ENCODE measurements at places on chromosomes 6 and 20. TPM values are rescaled to one million over a fixed set of nuclear protein-coding genes. Genes with fewer than 3 reads are reported as not detected.

ADGRF1 gene
- total RNA-seq = not detected

RTN4IP1 gene
- total RNA-seq = 1.9 TPM

C20orf204 gene
- total RNA-seq = 6.9 TPM

DNAJC5 gene
- total RNA-seq = 24.3 TPM

KCNG1 gene
- total RNA-seq = not detected

RNF217 gene
- not detected for total RNA-seq

- DNase-seq = no peak
These were observed 27.1 kb upstream of the EMILIN3 start for GRCh38 chr20:41393705-41394066.

- no peak for DNase-seq
These were observed 46.0 kb downstream of the RREB1 start for GRCh38 chr6:7153789-7154188.

GRCh38 chr6:85552652-85553051 lies 41.0 kb downstream of the SNX14 start:
- no peak for DNase-seq

GRCh38 chr6:69974193-69974592 lies 107.8 kb downstream of the COL19A1 start:
- DNase-seq = no peak

GRCh38 chr6:113847447-113847846 lies 9.7 kb upstream of the MARCKS start:
- DNase-seq = no peak

DNA sequence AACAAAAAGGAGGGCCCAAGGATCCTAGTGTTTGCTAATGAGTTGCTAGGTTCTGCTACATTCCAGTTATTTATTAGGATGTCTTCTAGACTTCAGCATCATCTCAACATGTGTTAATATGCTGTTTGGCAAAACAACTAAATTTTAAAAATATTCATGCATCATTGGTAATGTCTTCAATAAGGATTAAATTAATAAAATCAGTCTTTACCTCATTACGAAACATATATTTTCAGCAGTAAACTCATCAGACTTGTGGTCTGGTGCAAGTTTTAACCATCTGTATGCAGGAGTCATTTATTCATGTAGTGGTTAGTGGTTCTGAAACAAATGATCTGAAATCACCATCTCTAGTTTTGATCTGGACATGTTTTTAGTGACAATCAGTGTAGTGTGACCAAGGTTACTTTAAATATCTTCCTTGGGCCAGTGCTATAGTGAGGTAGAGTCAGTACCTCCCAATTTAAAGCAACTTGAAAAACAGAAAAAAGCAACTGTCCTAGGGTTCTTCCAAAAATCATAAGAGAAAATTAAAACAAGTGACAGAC lies 85.0 kb upstream of the KCNK16 start:
- no peak for DNase-seq

GRCh38 chr20:44247131-44247571 lies at the start of gene GDAP1L1:
Gene GDAP1L1 (plus strand): TSS chr20:44247308. CDS start chr20:44247335, 27 bp downstream.
- no peak for DNase-seq

DNA sequence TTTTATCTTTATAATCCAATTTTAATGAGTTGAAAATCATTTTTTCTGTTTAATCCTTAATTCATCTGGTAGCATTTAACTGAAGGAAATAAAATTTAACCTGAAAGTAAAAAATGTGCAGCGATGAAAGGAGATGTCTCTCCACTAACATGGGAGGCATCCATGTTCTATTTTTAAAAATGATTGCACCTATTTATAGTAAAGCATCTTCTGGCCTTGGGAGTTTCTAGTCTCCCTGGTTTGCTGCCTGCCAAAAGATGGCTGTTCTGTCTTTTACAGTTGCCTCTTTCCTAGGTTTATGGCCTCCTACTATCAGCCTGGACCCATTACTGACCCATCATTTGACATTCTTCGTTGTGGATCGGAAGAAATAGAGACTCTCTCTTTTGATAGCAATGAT lies 143.0 kb downstream of the B3GAT2 start:
- DNase-seq = no peak

- no peak for DNase-seq
These were observed 131.9 kb downstream of the TRMT11 start for GRCh38 chr6:126118058-126118755.

DNA sequence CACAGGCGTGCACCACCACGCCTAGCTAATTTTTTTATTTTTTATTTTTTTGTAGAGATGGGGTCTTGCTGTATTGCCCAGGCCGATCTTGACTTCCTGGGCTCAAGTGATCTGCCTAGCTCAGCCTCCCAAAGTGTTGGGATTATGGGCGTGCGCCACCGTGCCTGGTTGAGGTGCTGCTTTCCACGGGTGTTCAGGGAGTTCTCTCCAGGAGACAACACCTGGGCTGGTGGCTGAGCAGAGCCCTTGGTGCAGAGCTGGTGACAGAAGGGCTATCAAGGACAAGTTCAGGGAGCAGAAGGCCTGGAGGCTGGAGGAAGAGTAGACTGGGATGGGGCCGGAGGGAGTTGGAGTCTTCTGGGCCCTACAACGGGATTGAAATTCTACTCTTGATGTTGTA lies 34.6 kb downstream of the TFAP2C start:
- DNase-seq = no peak

DNA sequence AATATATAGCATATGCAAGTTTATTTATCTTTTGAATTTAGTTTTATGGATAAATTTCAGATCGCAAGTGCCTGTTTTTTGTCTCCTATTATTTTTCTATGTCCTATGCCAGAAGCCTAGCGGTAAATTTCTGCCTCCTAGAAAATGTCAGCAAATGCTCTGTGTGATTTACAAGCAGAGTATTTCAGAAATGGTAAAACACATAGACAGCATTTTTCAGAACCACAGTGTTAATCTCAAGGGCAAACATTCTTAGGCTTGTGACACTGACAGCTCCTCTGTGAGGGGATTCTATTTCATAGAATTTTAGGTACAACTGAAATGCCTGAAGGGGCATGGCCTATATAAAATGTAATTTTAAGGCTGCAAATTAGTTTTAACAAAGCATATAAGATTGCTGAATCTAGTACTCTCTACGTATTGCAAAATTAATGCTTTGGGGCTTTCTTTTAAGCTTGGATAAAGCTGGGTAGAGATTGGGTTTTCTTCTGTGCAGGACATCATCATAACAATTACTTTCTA lies 89.9 kb upstream of the PTCHD4 start:
- DNase-seq = no peak

GRCh38 chr6:41654151-41654697 lies 16.0 kb downstream of the MDFI start:
- DNase-seq = no peak

GRCh38 chr20:539848-540247 lies 3.7 kb downstream of the CSNK2A1 start:
- DNase-seq = no peak
